ENCODE measurements at places on chromosomes 5 and 9.

DNA sequence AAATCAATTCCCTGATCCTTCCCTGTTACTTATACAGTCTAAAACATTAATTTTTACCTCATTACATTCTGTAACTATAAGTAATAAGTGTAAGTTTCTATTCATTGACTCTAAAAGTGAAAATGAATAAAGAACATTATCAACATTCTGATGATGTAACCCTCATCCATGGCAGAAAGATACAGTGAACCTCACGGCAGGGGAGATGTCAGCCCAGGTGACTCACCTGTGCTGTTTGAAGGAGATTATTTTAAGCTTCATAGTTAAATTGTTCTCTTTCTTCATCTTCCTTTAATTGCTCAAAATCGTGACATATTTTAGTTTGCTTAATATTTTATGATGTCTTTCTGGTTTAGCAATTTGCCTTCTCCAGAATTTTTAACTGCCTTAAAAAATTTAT is 268.1 kb downstream of the FSTL4 start:
- no peaks in the 10 kb centered on the region for H3K27me3 ChIP-seq
- no peaks in the 10 kb centered on the region for H3K4me1 ChIP-seq
- H3K36me3 ChIP-seq, result no peaks in the 10 kb centered on the region
- no peak overlapping the region for H3K4me3 ChIP-seq
- H3K27ac ChIP-seq, result no peak overlapping the region

DNA sequence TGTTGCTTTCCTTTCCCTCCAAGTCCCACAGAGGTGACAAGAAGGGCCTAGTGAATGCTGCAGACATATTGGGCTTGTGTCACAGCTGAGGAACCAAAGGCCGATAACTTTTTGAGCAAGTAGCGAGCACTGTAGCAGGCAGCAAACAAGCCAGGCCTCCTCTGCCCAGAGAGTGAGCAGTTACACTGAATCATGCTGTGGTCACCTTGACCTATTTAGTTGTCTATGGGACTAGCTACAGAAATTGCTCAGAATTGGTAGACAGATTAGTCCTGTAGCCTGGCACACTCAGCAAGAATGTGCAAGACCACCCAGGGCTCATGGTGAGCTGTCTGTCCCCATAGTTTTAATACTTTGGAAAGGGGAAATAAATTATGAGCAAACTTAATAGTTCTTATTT is 25.2 kb downstream of the ZCCHC9 start:
- H3K36me3 ChIP-seq, result no peaks in the 10 kb centered on the region
- no peaks in the 10 kb centered on the region for H3K27me3 ChIP-seq
- no peaks in the 10 kb centered on the region for H3K4me1 ChIP-seq
- H3K27ac ChIP-seq, result no peak overlapping the region

GRCh38 chr9:27791311-27791710 is 218.0 kb upstream of the C9orf72 start:
- H3K27ac ChIP-seq, result no peak overlapping the region
- H3K4me3 ChIP-seq, result no peak overlapping the region
- H3K4me1 ChIP-seq, result no peaks in the 10 kb centered on the region
- H3K36me3 ChIP-seq, result no peaks in the 10 kb centered on the region
- DNase-seq, result no peak

DNA sequence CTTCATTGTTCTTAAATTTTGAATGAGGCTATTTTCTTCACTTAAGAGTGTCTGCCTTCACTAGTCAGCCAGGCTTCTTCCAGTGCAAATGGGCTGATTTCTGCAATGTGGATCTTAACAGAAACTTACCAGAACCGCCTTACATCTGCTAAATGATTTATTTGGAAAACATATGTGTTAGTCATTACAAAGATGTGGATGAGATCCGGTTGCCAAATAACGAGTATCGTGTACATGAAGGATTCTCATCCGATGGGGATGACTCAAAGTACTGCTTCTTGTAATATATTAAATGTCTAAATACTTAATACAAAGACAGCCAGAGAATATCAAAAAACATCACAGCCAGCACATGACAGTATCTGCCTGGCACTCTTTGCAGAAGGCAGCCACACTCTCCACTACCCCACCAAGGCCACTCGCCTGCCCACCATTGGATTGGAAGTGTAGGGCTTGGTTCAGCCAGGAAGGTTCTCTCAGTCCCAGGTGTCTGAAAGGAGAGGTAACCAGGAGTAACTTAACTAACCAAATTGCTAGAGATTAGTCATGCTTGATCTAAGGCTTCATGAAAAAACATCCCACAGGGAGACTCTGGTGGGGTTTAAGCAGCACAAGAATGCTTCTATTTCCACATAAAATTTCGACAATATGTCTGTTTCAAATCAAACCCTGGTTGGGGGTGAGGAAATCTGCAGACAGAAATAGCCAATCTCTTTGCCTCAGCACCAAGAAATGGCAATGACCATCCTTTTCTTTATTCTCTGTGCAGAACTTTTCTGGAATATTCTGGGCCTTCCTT is 174.8 kb downstream of the GADD45G start:
- peak; percentile 13 for DNase-seq

- no peaks in the 10 kb centered on the region for H3K27me3 ChIP-seq
- no peaks in the 10 kb centered on the region for H3K4me1 ChIP-seq
- H3K27ac ChIP-seq, result no peak overlapping the region
- no peak for DNase-seq
Observed at GRCh38 chr9:135123773-135124134, 36.3 kb downstream of the OLFM1 start.

DNA sequence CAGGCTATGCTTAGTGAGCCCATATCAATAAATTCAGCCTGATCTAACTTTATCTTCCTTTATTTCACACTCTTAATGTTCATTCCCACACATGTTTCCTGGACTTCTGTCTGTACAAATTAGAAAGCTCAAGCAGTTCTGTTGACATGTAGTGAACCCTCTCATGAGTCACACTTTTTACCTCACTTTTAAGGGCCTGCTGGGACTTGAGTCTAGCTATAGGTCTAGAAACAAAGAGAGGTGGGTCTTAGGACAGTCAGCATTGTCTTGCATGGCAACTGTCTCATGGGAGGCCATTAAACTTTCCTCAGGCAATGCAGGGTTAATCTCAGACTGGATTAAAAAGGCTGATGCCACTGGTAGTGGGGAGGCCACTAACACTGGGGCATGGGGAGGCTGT is 8.6 kb upstream of the CCNH start:
- no peaks in the 10 kb centered on the region for H3K36me3 ChIP-seq
- no peak for DNase-seq
- no peaks in the 10 kb centered on the region for H3K4me1 ChIP-seq
- H3K4me3 ChIP-seq, result no peak overlapping the region
- no peaks in the 10 kb centered on the region for H3K27me3 ChIP-seq

GRCh38 chr9:36874261-36874660 is 159.8 kb downstream of the PAX5 start:
- H3K4me3 ChIP-seq, result no peak overlapping the region
- H3K4me1 ChIP-seq, result no peaks in the 10 kb centered on the region
- H3K27ac ChIP-seq, result no peak overlapping the region
- peak; percentile 39 for DNase-seq
- no peaks in the 10 kb centered on the region for H3K36me3 ChIP-seq
- H3K27me3 ChIP-seq, result no peaks in the 10 kb centered on the region

DNA sequence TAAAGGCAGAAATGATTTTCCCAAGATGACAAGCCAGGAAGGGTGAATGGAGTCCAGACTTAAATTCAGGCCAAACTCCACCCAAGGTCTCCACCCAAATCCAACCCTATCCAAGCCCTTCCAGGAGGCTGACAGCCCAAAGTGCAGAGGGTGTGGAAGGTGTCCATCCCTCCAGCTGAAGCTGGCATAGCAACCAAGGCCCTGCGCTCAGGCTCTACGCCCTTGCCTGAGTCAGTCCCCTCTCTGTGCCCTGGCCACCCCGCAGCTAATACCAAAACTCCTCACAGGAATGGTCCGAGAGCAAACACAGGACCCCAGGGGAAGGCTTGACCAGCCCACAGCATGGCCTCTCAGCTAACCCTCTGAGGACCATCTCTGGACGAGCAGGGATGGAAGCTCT is 2.1 kb downstream of the SEPTIN8 start:
- H3K36me3 ChIP-seq, result no peaks in the 10 kb centered on the region
- no peak for DNase-seq
- H3K27me3 ChIP-seq, result no peaks in the 10 kb centered on the region
- H3K4me3 ChIP-seq, result no peak overlapping the region
- H3K4me1 ChIP-seq, result no peaks in the 10 kb centered on the region
- no peak overlapping the region for H3K27ac ChIP-seq

GRCh38 chr9:8301296-8301695 is 501.7 kb upstream of the DMAC1 start:
- H3K27ac ChIP-seq, result no peak overlapping the region
- DNase-seq, result no peak
- H3K4me3 ChIP-seq, result no peak overlapping the region
- no peaks in the 10 kb centered on the region for H3K4me1 ChIP-seq
- H3K27me3 ChIP-seq, result no peaks in the 10 kb centered on the region
- no peaks in the 10 kb centered on the region for H3K36me3 ChIP-seq

- peaks cover 9% of the 10 kb centered on the region for H3K36me3 ChIP-seq
- H3K27ac ChIP-seq, result peak overlapping the region; percentile 6
- no peaks in the 10 kb centered on the region for H3K4me1 ChIP-seq
Observed at GRCh38 chr9:122900791-122901190, 4.4 kb downstream of the RC3H2 start.

DNA sequence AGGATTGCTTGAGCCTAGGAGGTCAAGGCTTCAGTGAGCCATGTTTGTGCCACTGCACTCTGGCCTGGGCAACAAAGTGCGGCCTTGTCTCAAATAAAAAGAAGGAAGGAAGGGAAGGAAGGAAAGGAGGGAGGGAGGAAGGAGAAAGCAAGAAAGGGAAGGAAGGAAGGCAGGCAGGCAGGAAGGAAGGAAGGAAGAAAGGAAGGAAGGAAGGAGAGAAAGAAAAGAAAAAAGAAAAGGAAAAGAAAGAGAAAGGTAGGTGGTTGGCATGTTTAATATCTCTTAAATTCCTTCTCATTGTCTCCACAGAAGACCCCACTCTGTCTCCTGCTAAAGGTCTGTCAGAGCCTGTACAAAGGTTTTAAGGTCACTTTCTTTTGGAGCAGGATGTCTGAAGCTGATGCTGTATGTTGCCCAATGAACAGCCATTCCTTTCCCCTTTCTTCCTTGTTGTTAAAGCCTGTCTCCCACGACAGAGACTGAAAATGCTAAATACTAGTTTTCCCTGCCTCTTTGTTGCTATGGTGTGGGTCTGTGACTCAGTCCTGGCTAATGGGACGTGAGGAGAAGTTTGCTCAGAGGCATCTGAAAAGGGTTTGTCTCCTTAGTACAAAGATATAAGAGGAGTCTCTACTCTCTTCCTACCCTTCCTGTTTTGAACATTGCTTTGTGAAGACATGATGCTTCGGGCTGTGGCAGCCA is 213.3 kb downstream of the PCSK1 start:
- H3K36me3 ChIP-seq, result no peaks in the 10 kb centered on the region
- H3K27ac ChIP-seq, result no peak overlapping the region
- H3K27me3 ChIP-seq, result no peaks in the 10 kb centered on the region
- H3K4me3 ChIP-seq, result no peak overlapping the region

DNA sequence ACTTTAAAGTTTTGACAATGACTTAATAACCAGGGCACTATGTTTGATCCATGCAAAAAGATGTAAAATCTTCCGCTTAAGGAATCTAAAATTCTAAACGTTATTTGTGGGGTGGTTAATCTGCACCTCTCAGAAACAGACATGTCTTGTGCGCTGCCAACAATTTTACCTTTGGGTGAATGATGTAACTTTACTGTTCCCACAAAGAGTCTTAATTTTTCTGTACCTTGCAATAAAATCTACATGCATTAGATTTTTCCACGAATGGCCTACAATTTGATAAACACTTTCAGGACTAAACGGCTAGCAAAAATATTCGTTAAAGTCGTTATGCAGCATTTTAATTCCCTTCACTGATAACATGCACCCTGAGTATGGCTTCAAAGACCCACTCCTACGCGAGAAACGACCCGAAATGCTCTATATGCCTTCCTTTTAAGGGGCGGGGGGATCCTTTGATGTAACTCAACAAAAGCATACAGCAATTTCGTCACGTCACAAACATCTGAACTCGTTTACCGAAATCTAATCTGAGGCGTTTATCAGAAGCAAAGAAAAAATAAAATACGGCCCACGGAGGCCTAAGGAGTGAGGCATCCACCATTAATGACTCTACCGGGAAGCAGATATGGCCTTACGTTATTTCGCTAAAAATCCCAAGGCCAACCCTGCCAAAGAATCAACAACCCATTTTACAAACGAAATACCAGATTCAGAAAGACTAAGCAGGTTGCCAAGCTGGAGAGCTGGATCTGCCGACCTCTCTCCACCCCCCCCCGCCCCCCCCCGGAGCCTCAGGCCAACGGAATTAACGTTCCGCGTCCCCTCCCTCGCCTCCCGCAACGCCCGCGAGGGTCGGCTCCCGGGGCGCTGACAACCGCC is 621 bp downstream of the AK6 start:
- peaks cover 5% of the 10 kb centered on the region for H3K36me3 ChIP-seq
- peaks cover 7% of the 10 kb centered on the region for H3K4me1 ChIP-seq
- H3K27me3 ChIP-seq, result no peaks in the 10 kb centered on the region
- no peak for DNase-seq

DNA sequence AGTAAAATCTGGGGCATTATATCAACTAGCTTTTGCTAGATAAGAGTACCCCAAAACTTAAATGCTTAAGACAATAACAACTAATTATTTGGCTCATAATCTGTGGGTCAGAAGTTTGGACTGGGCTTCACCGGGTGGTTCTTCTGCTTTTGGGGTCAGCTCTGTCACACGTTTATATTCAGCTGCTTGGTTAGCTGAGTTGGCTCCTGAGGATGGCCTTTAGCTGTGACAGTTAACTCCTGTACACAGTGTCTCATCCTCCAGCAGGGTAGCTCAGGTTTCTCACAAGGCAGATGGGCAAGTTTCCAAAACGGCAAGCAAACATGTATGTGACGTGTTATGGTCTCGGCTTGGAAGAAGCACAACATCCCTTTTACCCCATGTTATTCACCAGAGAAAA is 488.2 kb downstream of the TLE4 start:
- no peak for DNase-seq
- H3K27me3 ChIP-seq, result no peaks in the 10 kb centered on the region
- H3K4me3 ChIP-seq, result no peak overlapping the region
- no peak overlapping the region for H3K27ac ChIP-seq
- H3K4me1 ChIP-seq, result no peaks in the 10 kb centered on the region
- no peaks in the 10 kb centered on the region for H3K36me3 ChIP-seq

- H3K27ac ChIP-seq, result no peak overlapping the region
- H3K36me3 ChIP-seq, result no peaks in the 10 kb centered on the region
- H3K27me3 ChIP-seq, result no peaks in the 10 kb centered on the region
- H3K4me1 ChIP-seq, result no peaks in the 10 kb centered on the region
- DNase-seq, result no peak
Observed at GRCh38 chr5:78251663-78252284, 42.7 kb downstream of the AP3B1 start.

GRCh38 chr5:146523698-146524097 is 7.7 kb upstream of the GPR151 start:
- H3K36me3 ChIP-seq, result no peaks in the 10 kb centered on the region
- no peak for DNase-seq
- H3K4me1 ChIP-seq, result no peaks in the 10 kb centered on the region
- no peak overlapping the region for H3K27ac ChIP-seq
